Activated naive CD4-positive, alpha-beta T cell treated with Interleukin-2 at 50 U/mL for 16 hours (primary cell): ENCODE measurements at places on chromosomes 7 and 10.

- DNase-seq, result no peak
Measured at GRCh38 chr10:79239924-79240581, 107.2 kb upstream of the PPIF start.

- no peak for DNase-seq
Measured at GRCh38 chr10:44164251-44164956, 220.5 kb downstream of the CXCL12 start.

- peak; percentile 33 for DNase-seq
Measured at GRCh38 chr7:10889266-10889898, 84.3 kb upstream of the PHF14 start.

DNA sequence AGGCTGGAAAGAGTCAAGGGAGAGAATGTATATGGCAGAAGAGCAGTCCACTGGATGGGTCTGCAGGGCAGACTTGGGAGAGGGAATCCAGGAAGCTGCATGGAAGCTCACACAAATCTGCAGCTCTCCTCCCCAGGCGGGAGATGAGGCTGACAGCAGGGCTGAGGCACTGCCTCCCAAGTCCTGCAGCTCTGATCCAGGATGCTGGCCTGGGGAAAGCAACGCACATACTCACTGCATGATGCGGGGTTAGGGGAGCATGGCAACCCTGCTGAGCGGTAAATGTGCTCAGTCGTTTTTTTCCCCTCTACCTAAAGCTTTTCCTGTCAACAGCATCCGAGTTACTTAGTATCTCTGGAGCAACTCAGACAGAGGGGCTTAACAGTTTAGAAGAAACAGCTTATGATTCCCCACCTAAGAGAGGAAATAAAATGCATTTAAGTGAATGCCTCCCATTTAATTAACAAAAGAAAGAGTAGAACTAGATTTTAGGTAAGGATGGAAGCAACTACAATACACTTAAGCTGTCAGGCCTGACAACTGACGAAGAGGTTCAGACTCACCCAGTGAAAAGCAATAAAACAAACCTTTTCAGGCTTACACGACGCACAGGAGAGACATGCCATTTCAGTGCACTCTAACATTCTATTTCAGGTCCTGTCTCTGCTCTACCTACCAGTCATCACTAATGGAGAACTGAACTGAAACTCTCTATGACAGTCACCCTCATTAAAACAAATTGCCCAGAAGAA lies 37.0 kb downstream of the CHCHD3 start:
- DNase-seq, result no peak

- no peak for DNase-seq
Measured at GRCh38 chr10:48448796-48449195, 142.3 kb downstream of the MAPK8 start.

DNA sequence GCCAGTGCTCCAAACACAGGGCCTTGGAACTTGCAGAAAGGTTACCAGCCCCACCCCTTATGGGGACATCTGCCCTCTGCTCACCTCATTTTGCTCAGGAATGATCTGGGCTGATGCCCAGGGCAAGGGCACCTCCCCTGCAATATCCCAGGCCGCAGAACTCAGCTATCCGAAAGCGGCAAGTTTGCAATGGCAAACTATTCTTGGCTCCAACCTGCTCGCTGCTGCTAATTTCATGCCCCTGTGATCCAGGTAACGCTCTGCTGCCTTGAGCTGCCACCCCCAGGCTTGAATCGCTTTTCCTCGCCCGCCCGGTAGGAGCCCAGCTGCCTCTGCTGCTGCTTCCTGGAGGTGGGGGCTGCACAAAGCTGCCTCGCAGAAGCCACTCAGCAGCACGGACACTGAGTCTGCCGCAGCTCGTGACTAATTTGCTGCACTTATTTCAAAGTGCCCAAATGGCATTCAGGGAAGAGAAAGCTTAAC lies 18.2 kb downstream of the SLC29A3 start:
- no peak for DNase-seq

- no peak for DNase-seq
Measured at GRCh38 chr10:77080361-77081027, 557.1 kb downstream of the KCNMA1 start.

GRCh38 chr7:32412471-32412870 lies 77.7 kb downstream of the LSM5 start:
- DNase-seq, result no peak

GRCh38 chr7:109377076-109377884 lies 807.6 kb downstream of the DNAJB9 start:
- no peak for DNase-seq

GRCh38 chr7:41334071-41334862 lies 368.6 kb downstream of the INHBA start:
- no peak for DNase-seq

DNA sequence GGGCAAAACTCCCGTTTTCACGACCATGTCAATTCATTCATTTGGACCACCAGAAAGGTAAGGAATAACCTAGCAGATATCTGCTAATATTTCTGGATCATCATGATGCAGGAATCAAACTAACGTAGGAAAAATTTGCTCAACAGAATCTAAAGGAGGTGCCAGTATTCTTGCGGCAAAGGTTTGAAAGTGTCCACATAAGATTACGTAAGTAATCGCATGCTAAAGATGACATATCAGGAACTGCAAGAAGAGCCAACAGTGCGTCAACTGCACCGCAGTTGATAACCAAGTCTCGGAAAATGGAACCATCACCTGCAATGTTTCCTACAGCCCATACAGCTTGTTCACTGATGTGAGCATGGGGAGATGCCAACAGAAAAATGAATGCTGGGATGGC lies 194.1 kb upstream of the ZNF804B start:
- no peak for DNase-seq

DNA sequence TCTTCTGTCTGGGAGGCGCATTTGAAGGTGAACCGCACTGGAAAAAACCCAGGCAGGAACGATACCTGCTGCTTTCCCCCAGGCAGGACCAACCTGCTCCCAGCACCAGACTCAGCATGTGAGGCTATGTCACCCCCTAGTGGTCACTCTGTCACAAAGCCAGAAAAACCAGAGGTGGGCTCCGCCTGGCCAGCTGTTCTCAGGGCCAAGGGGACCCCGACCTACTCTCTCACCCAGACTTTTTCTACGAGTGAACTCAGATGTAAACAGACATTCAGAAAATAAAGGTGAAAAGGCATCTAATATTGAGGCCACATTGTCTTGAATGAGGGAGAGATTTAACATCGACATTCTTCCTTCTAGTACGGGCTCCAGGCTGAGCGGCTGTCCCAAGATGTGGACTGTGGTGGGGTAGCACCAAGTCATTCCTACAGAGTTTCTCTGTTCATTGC lies 117.3 kb downstream of the PRKAG2 start:
- peak; percentile 63 for DNase-seq

DNA sequence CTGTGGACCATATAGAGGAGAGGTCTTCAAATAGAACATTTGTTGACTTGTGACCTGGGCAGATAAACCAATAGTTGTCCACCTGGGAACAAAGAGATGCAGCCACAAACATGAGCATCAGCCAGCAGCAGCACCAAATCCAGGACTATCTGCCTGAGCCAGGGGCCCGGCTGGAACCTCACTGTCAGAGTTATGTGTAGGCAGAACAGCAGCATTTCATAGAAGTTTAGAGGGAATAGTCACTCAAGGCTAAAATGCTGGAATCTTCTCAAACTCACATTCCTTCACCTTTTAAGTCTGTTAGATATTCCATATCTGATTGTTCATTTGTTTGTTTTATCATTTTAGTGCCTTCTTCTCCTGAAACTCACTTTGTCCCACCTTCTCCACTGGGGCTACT lies 72.2 kb upstream of the IL6 start:
- no peak for DNase-seq

DNA sequence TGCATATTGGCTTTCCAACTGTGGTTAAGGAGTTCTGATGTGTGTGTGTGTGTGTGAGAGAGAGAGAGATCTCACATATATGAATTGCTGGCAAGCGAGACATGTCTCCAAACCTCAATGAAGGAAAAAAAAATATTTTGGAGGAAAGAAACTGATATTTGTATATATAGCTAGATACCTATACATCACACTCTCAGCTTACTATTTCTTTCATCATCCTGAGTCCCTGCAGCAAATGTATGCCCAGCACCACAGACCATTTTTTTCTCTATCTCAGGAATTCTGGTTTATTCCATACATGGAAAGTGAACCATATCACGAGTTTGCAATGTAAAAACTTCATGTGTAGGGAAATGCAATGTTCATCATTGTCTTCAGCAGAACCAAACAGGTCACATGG lies 68.9 kb downstream of the MTERF1 start:
- no peak for DNase-seq

DNA sequence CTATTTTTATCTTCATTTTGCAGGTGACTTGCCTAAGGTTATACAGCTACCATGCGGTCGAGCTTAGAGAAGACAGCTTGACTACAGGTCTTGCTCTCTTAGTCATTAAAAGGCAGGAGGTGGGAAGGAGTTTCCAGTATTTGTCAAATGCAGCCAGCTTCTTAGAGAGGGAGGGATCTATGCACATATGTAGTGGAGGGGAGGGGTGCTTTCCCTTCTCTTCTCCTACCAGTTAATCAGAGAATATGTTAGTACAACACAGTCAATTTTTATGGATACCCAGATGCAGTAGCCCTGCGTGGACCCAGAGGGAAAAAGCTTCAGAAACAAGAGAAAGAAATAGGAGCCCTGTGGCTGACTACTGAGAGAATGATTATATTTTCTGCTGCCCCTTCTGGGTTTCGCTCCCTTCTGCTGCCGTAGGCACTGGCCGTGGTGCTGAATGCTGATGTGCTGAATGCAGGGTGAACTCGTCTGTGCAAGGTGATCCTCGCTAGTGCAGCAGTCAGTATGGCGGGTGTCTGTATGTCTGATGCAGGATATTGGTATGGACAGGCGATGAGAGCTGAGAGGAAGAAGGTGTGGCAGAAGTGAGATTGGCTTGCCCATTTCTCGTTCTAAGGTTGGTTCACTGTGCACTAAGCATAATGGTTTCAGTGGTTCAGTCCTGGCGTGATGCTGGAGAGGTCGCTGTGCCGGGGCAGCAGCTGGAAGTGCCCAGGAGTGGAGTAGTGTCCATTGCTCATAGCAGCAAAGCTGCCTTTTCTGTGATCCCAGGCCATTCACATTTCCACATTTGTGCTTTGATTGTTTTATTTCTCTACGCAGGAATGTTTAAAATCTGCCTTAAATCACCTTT lies 189.2 kb upstream of the PODXL start:
- DNase-seq, result no peak

GRCh38 chr7:19051767-19052375 lies 65.6 kb downstream of the TWIST1 start:
- peak; percentile 28 for DNase-seq

DNA sequence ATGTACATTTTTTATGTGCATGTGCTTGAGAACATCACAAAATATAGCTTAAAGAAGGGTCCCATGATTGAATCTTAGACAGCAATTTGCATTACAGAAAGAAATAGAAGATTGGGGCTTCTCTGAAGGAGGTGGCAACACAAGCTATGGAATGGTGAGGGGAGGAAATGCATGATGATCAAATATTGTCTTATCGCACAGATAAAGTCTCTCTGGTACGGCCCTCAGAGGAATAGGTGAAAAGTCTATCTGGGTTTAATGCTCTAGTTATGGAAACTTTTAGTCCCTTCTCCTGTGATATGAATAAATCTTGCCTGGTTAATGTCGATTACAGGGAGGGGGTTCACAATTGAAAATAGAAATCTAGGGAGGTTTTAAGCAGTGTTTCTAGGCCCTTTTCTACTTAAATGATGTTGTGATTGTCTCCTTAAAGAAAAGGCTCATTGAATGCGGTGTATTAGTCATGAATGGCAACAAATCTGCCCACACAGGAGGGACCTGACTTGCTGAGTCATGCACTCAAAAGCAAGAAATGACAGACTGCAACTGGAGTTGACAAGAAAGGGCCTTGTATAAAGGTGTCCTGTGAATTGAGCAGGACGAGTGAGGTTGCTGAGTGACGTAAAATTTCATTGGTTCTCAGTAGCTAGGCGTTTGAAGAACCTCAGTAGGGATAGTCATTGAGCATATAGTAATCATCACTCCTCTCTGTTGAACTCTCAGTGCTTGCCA lies 133.4 kb upstream of the CSTF2T start:
- DNase-seq, result peak; percentile 25

DNA sequence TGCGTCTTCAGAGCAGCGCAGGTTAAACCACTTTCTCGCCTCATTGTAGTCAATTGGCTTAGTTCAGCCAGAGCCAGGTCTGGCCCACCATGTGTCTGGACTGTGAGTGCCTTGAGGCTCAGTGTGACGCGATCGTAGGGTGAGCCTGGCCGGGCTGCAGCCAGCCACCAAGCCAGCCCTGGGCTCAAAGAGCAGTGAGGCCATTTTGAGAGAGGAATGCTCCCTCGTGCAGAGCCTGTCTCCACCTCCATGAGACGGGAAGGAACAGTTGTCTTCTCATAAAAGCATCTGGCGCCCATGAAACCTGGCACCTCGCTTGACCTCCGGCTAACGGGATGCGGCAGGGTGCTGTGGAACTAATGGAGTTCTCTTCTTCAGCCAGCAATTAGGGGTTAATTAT lies 34.5 kb downstream of the LHPP start:
- DNase-seq, result no peak

- no peak for DNase-seq
Measured at GRCh38 chr7:12594122-12594897, 23.8 kb downstream of the SCIN start.

DNA sequence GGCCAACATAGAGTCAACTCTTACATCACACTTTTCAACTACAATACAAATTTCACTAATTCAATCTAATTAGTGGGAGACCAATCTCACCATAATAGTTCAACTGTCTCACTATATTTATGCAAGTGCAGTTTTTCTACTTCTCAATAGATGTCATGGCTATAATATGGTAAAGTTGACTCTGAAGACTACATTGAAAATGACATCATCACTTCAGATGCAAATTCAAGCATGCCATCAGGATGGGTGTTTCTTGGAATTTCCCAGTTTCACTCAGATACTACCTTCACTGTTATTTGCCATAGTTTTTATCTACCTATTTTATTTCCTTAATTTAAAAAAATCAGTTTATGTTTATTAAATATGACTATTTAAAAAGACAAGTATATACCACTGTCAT lies 67.1 kb downstream of the ABLIM1 start:
- no peak for DNase-seq

DNA sequence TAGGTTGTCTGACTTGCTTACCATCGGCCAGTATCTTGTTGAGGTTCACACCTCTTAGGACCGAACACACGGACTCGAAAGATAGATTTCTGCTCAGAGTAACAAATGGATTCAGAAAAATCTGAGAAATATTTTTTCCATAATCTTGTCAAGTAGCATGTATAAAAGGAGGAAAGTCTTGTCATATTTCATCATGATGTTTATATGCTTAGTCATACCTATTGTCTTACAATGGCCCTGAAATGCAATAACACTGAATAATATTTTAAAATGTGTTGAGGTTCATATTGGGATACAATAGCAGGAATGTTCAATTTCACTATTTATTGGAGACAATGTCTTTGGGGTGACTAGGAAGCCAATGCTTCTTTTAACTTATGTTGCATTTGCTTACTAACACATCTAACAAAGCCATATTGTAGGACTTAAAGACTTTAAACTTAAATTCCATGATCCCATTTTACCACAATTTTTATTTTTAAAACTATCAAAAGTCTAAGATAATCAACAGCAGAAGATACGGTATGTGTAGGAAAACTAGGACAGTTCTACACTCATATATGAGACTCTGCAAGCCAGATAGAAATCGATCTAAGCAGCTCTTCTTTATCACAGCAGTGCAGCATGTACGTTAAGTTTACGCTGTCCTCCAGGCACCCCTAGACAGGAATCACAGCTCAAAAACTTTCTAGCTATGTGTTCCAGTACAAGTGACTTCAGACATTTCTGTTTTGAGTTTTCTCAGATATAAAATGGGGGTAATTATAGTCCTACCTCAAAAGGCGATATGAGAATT lies 135.7 kb upstream of the CAV2 start:
- DNase-seq, result no peak
